ENCODE measurements at places on chromosomes 11 and 22.

DNA sequence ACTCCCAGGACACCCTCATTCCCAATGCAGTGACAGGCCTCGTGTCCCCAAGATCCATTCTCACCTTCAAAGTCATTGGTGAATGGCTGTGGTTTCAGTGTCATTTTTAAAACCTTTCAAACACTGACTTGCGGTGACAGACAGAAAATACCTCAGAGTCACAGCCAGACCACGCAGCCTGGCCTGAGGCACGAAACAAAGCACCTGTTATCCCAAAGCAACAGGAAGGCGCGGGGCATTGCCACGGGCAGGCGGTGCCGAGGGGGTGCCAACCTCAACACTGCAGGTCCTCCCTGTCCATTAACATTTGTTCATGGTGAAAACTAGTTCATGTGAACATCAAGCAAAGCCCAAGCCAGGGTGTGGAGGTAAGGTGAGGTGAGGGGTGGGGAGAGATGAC, 38.2 kb downstream of the RPUSD4 start:
- DNase-seq, result no peak

DNA sequence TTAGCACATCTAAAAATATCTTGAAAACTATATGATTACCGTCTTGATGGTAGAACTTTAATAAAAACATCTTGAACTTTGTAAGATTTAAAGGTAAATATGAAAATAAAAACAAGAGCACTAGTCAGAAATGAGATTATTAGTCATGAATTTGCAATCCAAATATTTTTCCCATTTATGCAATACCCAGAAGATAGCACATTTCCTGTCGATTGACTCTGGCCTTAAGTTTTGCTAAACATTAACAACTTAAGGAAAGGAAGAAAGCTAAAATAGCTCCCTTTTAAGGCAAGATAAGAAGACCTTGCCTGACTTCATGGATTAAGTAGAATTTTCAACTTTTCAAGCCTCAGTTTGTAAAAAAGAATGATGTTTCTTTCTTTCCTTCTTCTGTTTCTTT, 1374.7 kb upstream of the RAG2 start:
- no peak for DNase-seq

DNA sequence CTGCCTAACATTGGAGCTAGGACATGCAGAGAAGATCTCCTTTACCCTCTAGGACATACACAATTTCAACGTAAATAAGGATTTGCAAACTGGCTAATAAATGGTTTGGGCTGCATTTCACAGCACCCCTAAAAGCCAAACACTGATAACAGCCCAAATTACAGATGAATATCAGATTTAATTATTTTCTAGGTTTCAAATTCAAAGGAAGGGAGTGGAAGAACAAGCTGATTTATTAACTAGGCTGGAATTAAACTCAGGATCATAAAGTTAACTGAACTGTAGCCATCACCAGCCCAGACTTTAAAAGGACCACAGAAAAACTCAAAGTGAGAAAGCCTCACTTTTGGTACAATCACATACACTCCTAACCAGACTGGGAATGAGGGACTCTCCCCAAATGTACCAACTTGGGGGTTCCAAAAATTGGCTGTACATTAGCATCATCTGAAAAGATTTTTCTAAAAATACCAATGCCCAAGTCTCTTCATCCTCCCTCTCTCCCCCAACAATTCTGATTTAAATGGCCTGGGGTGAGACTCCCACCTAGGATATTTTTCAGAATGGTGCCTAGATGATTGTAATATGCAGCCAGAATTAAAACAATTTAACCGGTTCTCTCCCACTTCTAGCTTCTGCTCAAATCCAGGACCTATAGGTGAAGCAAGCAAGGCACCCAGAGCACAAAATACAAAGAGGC, 43.5 kb downstream of the SYTL2 start:
- no peak for DNase-seq

GRCh38 chr22:28013611-28014010, 94.6 kb upstream of the PITPNB start:
- no peak for DNase-seq

- no peak for DNase-seq
Observed at GRCh38 chr22:48781868-48782267, 1045.8 kb downstream of the BRD1 start.

- no peak for DNase-seq
Observed at GRCh38 chr11:62719302-62719978, 7.8 kb downstream of the HNRNPUL2 start.

DNA sequence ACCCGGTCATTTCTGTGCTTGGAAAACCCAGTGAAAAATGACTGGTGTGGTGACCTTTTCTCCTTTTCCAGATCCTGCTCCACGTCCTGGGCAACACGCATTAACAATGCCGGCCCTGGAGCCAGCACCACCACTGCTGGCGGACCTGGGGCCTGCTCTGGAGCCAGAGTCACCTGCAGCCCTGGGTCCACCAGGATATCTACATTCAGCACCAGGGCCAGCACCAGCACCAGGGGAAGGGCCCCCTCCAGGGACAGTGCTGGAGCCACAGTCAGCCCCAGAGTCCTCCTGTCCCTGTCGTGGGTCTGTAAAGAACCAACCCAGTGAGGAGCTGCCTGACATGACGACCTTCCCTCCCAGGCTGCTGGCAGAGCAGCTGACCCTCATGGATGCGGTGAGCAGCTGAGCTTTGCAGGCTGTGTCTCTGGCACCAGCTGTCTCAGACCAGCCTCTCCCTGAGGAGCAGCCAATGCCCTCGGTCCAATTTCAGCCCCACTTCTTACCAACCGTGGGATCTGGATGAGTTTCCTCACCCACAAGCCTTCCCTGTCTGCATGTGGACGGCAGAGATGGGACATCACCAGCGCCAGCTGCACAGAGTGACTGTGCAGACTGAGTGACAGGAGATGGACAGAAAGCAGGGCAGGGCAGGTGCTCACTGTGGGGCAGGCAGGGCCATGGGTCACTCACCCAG, 1.9 kb downstream of the RGL4 start:
- DNase-seq, result peak; percentile 49

GRCh38 chr11:9747828-9748227, 84.0 kb downstream of the SWAP70 start:
- DNase-seq, result no peak
